ENCODE measurements at places on chromosomes 5 and 9.

DNA sequence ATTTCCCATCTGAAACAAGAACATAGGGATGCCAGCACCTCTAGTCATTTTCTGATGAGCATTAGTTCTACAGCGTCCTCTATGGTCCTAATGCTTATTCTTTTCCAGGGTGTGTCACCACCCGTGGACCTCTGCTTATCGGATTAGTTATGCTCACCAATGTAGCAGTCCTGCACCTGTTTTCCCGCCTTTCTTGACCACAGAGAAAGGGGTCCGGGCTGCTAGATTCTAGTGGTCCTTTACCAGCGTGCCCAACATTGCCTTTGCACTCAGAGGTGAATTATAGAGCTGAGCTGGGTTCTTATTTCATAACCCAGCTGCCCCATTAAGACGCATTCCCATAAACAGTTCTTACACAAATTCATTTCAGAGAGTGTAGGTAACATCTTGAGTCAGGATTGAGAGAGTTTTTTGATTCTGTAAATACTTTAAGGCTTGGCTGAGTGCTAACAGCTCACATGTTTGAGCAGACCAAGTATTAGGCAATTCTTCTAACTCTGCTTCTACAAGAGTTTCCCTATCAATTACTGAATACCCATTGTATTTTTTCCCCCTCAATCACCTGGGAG is 2205.1 kb upstream of the C9orf72 start:
- no peak for DNase-seq

DNA sequence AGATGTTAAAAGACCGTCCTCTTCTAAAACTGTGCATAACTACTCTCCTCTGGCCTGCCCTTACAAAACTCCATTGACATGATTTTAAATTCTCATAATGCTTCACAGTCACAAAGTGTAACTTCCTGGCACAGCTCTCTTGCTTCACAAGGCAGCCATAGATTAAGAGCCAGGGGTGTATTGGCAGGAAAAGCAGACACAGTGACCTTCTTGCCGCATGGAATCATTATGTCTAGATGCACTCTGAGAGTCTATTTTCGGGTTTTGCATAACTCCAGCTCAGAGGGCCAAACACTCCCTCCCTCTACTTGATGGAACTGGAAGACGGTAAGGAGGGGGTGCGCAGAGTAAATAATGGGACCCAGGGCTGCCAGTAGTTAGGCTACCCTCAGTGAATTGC is 110.1 kb downstream of the MARCHF3 start:
- DNase-seq: no peak

- no peak for DNase-seq
These were observed 40.1 kb downstream of the SECISBP2 start for GRCh38 chr9:89358376-89358916.

GRCh38 chr5:78467752-78468357 is 107.4 kb downstream of the SCAMP1 start:
- no peak for DNase-seq

GRCh38 chr5:154523104-154523503 is 45.1 kb upstream of the HAND1 start:
- DNase-seq: no peak

- no peak for DNase-seq
These were observed 40.5 kb upstream of the CTSL start for GRCh38 chr9:87685441-87685840.

GRCh38 chr5:175547842-175548241 is 69.5 kb downstream of the SFXN1 start:
- DNase-seq: no peak

DNA sequence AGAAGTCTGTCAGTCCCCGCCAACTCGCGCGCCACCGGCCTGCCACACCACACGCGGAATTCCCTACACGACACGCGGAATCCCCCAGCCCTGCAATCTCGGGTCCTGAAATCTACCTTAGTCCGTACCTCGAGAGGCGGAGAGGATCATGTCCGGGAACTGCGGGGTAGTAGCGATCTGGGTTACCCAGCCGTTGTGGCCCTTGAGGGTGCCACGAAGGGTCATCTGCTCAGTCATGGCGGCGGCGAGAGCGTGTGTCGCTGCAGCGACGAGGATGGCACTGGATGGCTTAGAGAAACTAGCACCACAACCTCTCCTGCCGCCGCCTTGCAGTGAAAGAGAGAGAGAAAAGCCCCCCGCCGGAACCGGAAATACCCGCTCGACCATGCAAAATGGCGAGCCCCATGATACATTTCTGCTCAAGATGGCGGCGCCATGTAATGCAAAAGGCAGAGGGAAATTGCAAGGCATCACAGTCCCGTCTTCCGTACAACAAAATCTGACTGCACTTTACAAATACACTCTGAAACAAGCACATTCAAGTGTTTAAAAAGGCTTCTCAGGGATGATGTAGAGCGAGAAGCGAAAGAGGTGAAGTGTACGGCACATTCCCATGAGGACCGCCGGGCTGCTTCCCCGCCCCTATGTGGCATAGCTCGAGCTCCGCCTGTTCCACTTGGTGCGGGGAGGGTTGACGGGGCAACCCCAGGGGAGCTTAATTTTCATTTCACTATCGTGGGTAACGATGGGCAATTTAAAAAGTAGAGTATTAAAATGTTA is at the start of gene RACK1:
TSS of gene RACK1 (minus strand) at position 343 of the 780 bp plus-strand sequence. CDS start at position 237, 106 bp downstream.
- DNase-seq: peak; percentile 75

GRCh38 chr5:75306746-75307145 is 30.3 kb upstream of the HMGCR start:
- DNase-seq: no peak

GRCh38 chr9:107567462-107567861 is 77.9 kb upstream of the KLF4 start:
- no peak for DNase-seq

GRCh38 chr5:60674251-60675069 is 25.5 kb downstream of the DEPDC1B start:
- DNase-seq: no peak

DNA sequence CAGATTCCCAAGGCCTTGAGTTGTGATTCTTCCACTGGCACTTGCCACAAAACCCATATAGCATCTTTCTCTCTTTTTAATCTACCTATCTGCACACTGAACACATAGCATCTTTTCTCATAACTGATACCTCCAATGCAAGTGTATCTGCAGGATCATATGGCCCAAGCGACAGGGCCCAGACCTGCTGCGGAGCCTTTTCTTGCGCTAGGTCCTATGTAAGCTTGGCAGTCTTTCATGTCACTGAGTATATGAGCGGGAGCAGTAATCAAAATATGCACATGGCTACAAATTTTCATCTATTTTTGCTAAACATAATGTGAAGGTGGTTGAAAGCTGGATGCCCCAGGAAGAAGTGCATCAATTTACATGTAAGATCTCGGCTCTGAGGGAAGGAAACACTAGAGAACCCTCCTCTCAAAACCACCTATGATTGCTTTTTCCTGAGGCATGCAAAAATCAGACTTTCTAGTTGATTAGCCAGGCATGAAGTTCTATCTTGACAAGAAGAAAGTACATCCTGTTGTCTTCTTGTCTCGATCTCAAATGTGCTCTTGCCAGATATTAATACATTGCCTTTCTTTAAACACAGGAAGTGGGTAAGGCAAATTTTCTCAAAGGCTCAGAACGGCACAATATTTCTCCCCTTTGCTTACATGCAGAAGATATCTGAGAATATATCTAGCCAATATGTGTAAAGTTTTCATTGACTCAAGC is 26.9 kb upstream of the CEMIP2 start:
- no peak for DNase-seq

GRCh38 chr5:76462097-76462667 is 59.1 kb downstream of the IQGAP2 start:
- no peak for DNase-seq

Measured in stimulated activated CD8-positive, alpha-beta memory T cell treated with anti-CD3 and anti-CD28 coated beads, Interleukin-7, amount 100 ng/mL, for 1 hour (primary cell).